Sigmoid colon (tissue), 7 donors: ENCODE measurements at places on chromosomes 7 and 10.

GRCh38 chr10:72322280-72323058 lies 32.2 kb downstream of the DNAJB12 start:
- no peak for DNase-seq

GRCh38 chr7:30647589-30648364 lies 34.5 kb downstream of the CRHR2 start:
- DNase-seq: no peak

- DNase-seq: no peak
Measured at GRCh38 chr7:157318015-157318706, 18.6 kb upstream of the DNAJB6 start.

DNA sequence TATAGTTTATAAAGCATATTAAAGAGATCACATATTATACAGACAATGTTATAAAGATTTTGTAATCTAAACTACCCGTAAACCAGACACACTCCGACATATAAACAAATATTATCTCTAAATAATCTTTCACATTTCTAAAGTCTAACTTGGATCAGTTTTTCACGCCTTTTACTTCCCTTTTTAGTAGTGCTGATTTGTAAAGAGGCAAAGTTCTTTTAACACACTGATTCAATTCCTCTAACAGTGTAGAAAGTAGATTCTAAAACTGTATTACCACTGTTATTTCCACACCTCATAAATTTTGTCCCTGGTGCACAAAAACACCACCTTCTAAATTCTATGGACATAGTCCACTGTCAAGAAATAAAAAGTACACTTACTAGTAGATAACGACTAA lies 230.9 kb downstream of the DOCK4 start:
- no peak for DNase-seq

DNA sequence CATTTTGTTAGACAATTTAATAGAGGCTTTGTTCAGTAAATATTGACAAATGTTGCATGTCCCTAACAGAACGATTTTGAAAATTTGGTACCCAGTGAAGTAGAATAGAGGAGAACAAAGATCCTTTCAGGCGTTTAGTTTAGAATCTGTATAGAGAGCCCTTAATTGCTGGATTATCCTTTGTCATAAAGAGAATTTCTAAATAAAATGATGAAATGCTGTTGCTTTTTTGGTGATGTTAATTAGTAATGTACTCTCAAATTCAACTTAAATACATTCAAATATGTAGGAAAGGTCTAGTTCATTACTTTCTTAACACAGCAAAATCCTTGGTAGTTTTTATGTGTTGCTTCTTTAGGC lies 1.2 kb downstream of the LUC7L2 start:
- DNase-seq: no peak

DNA sequence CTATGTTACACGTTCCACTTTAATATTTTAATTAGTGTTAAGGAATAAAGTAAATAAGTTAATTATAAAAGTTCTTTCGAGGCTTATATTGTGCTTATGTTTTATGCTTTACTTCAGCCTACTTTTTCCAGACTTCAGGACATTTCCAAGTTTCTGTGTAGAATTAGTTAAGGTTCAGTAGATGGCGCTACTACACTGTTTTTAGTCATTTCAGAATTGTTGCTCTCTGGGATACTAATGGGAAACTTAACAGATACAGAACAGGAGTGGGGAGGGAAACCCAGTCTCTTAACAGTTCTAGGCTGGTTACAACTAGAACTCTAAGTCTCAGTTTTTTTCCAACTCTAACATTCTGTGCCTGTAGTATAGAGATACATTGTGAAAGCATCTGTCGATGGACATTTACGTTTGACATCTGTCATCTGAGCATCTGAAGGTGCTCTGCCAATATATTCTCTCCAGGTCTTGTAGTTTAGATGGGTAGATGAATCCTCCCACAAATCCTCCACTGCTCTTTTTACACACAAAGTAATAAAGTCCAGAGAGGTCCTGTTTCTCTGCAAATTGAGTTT lies 56.8 kb upstream of the FAM171A1 start:
- no peak for DNase-seq

GRCh38 chr7:137789215-137789882 lies 57.4 kb downstream of the DGKI start:
- no peak for DNase-seq

- peak; percentile 86 for DNase-seq
Measured at GRCh38 chr10:77925795-77926565, 575 bp downstream of the DLG5 start.

DNA sequence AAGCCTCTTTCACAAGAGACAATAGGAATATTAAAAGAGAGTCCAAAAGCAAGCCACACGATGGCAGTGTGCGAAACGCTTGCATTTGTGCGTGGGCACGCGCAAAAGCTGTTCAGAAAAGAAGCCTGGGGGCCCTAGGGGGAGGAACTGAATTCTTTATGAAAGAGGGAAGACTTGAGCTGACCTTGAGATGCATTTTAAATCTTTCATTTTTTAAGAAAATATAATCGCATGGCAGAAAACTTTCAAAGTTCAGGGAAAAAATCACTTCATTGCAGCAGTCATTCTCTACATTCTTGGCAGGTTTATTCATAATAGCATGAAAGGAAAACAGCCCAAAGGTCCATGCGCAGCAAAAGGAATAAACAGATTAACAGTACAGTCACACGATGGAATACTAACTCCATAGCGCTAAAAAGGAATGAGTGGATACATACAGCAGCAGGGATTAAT lies 206.5 kb upstream of the PRKCQ start:
- DNase-seq: no peak

DNA sequence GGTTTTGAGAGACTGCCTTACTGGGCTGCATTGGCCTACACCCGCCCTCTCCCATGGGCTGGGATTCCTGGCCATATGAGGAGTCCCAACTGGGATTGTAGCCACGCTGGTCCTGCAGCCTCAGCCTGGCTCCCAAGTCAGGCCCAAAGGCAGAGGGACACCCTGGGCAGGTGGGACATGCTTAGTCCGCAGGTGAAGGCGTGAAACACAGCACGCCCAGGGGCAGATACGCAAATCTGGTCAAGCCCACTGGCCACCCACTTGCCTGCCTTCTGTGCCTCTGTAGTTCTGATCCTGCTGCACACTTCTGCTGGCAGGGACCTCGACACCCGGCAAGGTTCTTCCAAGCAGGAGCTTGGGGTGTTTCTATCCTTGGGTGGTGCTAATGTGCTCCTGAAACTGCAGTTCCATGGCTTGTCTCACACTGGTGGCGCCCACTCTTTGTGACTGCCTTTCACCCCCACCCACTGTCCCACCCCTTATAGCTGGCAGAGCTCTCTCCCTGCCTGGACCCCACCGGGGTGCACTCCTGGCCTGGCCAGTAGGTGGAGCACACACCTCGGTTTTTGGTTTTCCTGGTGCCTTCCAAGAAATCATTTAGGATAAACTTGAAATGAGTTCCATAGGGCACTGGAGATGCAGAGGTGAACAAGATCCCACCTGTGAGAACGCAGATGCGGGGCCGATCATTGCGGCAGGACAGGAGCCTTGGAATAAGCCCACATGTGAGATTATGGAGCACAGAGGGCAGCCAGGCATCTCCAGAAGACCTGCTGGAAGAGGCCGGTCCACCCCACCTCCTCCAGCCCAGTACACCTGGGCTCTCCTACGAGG lies 47.9 kb downstream of the MKI67 start:
- DNase-seq: peak; percentile 52

DNA sequence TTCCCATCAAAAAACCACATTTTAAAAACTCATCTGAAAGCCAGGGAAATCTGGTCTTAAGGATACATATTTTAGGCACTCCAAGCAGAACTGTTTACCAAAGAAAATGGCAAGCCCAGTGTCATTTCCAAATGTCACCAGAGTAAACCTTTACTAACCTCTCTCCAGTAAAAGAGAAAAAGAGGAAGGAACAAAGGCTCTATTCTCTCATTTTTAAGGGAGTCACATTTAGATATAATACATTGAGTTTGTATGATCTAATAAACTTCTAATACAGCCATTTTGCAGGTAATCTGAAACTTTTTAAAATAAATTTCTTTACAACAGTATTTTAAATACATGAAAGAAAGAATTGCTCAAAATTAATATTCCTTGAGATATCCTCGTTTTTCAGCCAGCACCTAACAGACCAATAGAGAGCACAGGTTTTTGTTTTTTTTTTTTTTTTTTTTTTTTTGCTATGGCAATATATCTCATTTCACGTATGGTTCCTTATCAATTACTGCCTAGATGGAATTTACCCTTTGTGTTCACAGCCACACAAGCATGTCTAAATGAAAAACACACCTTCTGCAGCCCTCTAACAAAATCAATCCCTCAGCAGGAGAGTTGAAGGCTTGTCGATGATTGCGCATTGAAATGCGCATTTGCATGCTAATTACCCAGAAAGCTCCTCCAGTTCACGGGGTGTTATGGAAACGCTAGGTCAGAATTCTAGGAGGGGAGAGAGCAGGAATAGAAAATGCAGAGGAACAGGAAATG lies 39.8 kb upstream of the MSRB2 start:
- DNase-seq: no peak

- peak; percentile 91 for DNase-seq
Measured at GRCh38 chr7:101121991-101122932, 4.6 kb upstream of the SERPINE1 start.

DNA sequence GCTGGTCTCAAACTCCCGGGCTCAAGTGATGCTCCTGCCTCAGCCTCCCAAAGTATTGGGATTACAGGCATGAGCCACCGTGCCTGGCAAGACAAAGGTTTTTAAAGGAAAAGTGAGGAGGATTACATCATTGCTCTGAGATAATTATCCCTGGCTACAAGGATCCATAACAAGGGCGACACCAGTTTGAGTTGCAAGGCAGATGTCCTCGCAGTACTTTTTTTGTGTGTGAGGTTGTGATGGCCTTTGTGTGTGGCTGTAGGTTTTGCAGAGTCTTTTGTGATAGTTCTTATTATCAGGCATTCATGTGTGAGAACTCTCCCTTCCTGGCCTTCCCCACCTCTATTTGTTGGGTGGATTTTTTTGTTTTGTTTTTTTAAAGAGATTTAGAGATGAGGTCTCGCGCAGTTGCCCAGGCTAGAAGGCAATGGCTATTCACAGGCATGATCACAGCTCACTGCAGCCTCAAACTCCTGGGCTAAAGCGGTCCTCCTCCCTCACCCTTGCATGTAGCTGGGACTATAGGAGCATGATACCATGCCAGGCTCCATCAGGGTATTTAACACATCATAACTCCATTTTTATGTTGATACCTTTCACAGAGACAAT lies 10.0 kb downstream of the BTBD16 start:
- no peak for DNase-seq
